CD4-positive, alpha-beta T cell treated with Interleukin-2 at 100 ng/mL for 4 hours (primary cell): ENCODE measurements at places on chromosomes 3 and 15.

- no peak for DNase-seq
Measured at GRCh38 chr3:189673535-189673934, 42.3 kb downstream of the TP63 start.

DNA sequence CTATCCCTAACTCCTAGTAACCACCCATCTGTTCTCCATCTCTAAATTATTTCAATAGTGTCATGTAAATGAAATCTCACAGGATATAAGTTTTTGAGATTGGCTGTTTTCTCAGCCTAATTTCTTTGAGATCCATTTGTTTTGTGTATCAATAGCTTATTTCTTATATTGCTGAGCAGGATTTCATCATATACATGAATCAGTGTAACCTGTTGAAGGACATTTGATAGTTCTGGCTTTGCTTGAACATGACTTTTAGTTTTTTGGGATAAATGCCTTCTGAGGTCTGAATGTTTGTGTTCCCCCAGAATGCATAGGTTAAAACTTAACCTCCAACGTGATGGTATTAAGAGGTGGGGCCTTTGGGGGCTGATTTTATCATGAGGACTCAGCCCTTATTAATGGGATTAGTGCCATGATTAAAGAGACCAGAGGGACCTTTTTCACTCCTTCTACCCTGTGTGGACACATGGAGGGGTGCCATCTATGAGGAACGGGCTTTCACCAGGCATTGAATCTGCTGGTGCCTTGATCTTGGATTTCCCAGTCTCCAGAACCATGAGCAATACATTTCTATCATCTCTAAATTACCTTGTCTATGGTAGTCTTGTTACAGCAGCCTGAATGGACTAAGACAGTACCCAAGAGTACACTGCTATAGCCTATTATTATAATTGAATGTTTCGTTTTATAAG lies 118.3 kb downstream of the FNDC3B start:
- no peak for DNase-seq

- no peak for DNase-seq
Measured at GRCh38 chr3:161649900-161650484, 153.4 kb downstream of the OTOL1 start.

DNA sequence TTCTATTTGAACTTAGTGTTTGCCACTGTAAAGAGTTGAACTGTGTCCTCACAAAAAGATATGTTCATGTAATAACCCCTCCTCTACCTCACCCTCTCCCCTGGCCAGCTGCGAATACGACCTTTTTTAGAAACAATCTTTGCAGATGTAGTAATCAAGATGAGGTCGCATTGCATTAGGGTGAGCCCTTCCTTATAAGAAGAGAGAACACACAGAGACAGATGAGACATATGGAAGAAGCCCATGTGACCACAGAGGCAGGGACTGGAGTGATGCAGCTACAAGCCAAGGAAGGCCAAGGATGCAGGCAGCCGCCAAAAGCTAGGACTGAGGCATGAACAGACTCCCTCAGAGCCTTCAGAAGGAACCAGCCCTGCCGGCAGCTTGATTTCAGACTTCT lies 27.6 kb downstream of the GPR176 start:
- no peak for DNase-seq

DNA sequence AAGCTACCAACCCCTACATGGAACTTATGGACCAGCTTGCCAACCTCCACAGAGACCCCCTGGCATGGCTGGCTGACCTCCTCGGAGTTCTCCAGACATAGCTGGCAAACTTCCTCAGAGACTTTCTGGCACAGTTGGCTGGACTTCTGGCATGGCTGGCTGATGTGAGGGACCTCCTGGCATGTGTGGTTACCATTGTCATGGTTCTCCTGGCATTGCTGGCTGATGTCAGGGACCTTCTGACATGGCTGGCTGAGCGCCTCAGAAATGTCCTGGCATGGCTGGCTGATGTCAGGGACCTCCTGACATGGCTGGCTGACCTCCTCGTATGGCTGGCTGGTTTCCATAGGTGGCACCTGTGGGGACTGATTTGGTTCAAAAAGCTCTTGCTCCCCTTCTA lies 17.5 kb downstream of the MAP1A start:
- DNase-seq: no peak
